ENCODE measurements at places on chromosomes 1 and 21. TPM values are rescaled to one million over a fixed set of nuclear protein-coding genes. Genes with fewer than 3 reads are reported as not detected.

Gene NBPF4
- total RNA-seq: not detected

Gene CLCA1
- total RNA-seq: not detected

Gene CNIH3
- 15.7 TPM for total RNA-seq

DNA sequence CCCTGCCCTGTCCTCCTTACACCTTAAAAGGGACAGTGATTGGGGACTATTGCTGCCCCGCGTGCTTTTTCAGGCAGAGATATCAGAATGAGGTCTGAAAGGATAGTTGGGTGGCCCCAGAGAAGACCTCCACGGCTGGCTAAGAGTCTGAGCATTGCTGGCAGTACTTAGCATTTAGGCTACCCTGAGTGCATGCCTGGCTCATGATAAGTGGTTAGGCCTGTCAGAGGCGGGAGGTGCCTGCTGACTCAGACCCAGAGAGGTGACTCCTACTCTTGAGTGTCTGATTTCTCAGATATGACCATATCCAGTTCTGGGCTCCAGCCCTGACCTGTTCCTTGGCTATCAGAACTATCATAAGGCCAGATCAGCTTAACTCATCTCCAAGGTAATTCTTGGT is 213.7 kb downstream of the PBX1 start:
- peak overlapping the region; percentile 66 for H3K27ac ChIP-seq
- no peaks in the 10 kb centered on the region for H3K36me3 ChIP-seq
- H3K4me3 ChIP-seq: no peak overlapping the region
- H3K4me1 ChIP-seq: peaks cover 36% of the 10 kb centered on the region

- H3K36me3 ChIP-seq: no peaks in the 10 kb centered on the region
- no peak overlapping the region for H3K27ac ChIP-seq
- DNase-seq: no peak
- H3K27me3 ChIP-seq: no peaks in the 10 kb centered on the region
- no peaks in the 10 kb centered on the region for H3K4me1 ChIP-seq
These were observed 38.5 kb downstream of the IER5 start for GRCh38 chr1:181126871-181127587.

DNA sequence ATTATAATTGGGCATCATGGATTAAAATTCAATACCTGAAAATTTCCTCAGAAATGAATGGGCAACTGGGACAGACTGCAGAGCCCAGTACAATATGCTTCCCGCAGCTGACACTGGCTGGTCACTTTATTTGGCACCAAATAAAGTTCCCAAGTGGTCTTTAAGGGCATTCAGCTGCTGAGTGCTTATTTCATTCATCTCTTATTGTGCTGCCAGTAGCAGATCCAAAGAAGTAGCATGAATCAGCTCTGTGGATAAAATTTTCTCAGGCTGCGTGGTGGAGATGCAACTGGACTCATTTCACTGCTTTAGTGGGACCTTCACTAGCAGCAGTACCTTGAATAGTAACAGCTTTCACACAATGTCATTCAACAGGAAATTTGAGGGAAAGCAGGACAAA is 226.3 kb upstream of the ADGRL2 start:
- no peaks in the 10 kb centered on the region for H3K36me3 ChIP-seq
- H3K27ac ChIP-seq: no peak overlapping the region
- no peaks in the 10 kb centered on the region for H3K4me1 ChIP-seq
- H3K27me3 ChIP-seq: no peaks in the 10 kb centered on the region
- DNase-seq: peak; percentile 5

DNA sequence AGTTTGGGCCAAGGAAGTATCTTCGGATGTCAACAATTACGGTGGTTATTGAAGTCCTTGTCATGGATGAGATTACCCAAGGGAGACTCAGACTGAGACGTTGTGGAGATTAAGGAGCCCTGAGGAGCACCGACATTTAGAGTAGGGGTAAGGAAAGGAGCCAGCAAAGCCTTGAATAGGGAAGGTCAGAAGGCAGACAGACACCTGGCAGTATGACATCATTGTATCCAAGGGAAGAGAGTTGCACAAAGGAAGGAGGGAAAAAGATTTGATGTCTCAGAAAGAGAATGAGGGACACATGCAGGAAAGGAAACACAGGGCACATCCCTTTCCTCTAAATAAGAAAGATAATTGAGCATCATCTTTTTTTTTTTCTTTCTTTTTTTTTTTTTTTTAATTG is 11.7 kb downstream of the LAMC2 start:
- H3K4me3 ChIP-seq: no peak overlapping the region
- H3K36me3 ChIP-seq: no peaks in the 10 kb centered on the region
- no peak overlapping the region for H3K27ac ChIP-seq
- no peak for DNase-seq
- no peaks in the 10 kb centered on the region for H3K27me3 ChIP-seq

GRCh38 chr21:33810766-33811165 is 104.8 kb downstream of the ATP5PO start:
- no peak for DNase-seq
- H3K4me3 ChIP-seq: no peak overlapping the region
- peaks cover 10% of the 10 kb centered on the region for H3K36me3 ChIP-seq

- H3K4me3 ChIP-seq: no peak overlapping the region
- H3K36me3 ChIP-seq: no peaks in the 10 kb centered on the region
- H3K4me1 ChIP-seq: peaks cover 16% of the 10 kb centered on the region
- H3K27ac ChIP-seq: peak overlapping the region; percentile 83
- H3K27me3 ChIP-seq: no peaks in the 10 kb centered on the region
These were observed 238.5 kb downstream of the LTN1 start for GRCh38 chr21:28754127-28754611.

DNA sequence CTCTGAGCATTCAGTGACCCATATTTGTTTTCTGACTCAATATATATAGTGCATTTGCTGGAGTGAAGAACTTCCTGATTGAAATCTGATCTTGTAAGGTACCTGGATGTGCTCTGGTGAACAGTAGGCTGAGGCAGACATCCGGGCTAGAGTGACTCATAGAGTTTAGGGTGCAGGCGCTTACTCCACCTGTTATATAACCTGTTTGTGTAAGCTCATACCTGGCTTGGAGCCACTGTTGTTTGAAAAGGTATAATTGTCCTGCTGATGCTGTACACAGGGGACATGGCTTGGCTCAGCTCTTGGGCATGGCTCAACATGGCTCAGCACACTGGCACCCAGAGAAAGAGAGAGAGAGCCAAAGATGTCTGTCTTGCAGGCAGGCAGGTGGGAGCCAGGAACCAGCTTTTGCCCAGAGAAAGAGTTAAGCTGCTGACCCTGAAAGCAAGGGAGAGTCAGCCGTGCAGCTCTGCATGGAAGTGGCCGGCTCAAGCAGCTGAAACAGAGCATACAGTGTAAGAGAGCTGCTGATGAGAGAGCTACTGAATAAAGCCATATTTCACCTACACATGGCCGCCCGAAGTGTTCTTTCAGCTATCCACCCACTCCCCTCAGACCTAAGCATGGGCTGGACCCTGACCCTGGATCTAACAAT is 43.2 kb downstream of the GJA5 start:
- no peaks in the 10 kb centered on the region for H3K27me3 ChIP-seq
- no peaks in the 10 kb centered on the region for H3K36me3 ChIP-seq
- no peaks in the 10 kb centered on the region for H3K4me1 ChIP-seq
- H3K27ac ChIP-seq: no peak overlapping the region
- H3K4me3 ChIP-seq: no peak overlapping the region

- DNase-seq: peak; percentile 6
- H3K27me3 ChIP-seq: no peaks in the 10 kb centered on the region
- no peaks in the 10 kb centered on the region for H3K36me3 ChIP-seq
These were observed 12.8 kb downstream of the ZNF678 start for GRCh38 chr1:227576189-227576588.

DNA sequence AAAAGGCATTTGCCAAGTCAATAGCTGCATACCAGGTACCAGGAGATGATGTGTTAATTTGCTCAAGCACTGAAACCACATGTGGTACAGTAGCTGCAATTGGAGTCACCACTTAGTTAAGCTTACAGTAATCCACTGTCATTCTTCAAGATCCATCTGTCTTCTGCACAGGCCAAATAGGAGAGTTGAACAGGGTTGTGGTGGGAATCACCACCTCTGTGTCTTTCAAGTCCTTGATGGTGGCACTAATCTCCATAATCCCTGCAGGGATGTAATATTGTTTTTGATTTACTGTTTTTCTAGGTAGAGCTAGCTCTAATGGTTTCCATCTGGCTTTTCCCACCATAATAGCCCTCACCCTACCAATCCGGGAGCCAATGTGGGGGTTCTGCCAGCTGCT is 91.9 kb downstream of the FCRL5 start:
- no peak overlapping the region for H3K27ac ChIP-seq
- H3K4me3 ChIP-seq: no peak overlapping the region
- no peaks in the 10 kb centered on the region for H3K27me3 ChIP-seq
- H3K4me1 ChIP-seq: no peaks in the 10 kb centered on the region

DNA sequence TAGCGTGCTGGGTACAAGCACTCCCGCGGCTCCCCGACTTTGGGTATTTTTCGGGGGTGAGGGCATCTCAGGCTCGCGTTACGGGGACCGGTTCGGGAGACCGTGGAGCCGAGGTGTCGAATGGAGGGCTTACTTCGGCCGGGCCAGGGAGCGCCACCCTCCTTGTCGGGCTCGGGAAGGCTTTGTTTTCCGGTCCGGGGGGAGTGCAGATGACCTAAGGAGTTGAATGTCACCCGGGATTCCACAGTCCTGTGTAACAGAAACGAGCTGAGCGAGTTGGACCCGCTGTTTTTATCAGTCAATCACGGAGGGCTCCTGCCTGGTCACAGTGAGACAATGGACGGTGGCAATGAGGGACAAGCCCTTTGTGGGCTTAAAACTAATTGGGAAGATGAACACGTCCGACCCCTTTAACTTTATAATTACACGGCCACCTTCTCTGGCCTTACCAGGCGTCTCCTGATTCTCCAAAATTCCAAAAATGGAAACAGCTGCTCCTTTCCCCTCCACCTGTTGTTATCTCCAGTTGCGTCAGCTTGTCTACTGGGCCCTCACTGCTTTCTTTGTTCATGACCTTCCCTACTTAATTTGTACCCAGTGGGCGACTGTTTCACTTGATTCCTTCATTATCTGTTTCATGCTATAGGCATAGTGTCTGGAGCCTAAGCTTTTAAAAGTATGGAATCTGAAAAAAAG is 929 bp upstream of the TRIM45 start:
- peak overlapping the region; percentile 83 for H3K4me3 ChIP-seq
- peak overlapping the region; percentile 91 for H3K27ac ChIP-seq
- no peak for DNase-seq
- H3K36me3 ChIP-seq: no peaks in the 10 kb centered on the region

Measured in fibroblast of lung (primary cell).